ENCODE measurements at places on chromosomes 11 and 22.

DNA sequence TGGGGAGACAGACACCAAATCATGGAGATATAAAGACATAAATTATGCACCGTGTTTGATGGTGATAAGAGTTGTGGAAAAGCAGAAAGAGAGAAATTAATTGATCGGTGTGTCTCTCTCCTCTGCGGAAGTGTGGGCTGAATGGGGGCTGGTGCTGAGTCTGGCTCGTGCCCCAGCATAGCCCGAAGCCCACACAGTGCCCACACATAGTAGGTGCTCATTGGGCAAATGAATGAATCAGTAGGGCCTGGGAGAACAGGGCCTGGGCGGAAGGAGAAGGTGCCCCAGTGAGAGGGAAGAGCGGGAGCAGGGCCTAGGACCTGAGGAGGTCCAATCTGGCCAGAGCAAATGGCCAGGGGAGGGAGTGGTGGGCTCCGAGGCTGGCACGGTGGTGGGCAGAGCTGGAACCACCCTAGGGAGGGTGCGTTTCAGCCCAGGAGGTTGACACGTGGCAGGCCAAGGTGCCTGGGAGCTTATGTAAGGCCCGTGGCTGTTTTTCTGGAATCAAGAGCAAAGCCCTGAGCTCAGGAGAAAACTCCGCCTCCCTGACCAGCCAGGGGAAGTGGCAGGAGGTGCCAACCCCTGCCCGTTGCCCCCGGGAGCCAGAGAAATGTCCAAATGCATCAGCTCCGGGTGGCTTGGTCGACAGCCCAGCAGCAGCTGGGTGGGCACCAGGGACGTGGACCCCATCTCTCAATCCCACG lies 2.1 kb upstream of the CACNA1I start:
- DNase-seq, result no peak

DNA sequence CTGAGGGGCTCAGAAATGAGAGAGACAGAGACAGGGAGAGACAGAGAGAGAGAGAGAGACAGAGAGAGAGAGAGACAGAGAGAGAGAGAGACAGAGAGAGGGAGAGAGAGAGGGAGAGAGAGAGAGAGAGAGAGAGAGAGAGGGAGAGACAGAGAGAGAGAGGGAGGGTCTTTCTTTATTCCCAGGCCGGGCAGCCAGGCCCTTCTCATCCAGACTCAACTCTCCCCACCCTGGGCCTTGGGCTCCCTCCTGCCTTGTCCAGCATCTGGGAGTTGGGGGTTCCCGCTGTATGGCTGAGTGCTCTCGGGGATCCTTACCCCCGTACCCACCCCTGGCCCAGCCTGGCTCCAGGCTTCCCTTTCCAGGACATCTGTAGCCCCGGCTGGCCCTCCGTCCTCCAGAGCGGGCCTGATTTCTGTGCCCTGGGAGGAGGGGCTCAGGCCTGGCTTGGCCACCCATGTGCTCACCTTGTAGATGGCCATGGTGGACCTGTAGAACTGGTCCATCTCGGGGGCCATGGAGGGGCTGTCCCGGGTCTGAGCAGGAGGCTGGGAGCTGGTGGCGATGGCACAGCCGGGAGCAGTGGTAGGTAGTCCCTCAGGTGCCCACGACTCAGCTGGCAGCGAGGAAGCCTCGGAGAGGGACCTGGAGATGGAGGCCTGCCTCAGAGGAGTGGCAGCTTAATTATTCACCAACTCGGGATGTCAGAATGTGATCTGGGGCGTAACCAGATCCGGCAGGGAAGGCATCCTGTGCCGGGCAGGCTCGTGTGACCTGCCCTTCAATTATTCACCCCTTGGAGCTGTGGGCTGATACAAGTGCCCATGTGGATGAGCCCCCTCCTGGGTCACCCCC lies at the start of gene BAIAP2L2:
BAIAP2L2 (minus strand) TSS at position 677 of the 855 bp plus-strand sequence; CDS start at position 518, 159 bp downstream.
- DNase-seq, result no peak

DNA sequence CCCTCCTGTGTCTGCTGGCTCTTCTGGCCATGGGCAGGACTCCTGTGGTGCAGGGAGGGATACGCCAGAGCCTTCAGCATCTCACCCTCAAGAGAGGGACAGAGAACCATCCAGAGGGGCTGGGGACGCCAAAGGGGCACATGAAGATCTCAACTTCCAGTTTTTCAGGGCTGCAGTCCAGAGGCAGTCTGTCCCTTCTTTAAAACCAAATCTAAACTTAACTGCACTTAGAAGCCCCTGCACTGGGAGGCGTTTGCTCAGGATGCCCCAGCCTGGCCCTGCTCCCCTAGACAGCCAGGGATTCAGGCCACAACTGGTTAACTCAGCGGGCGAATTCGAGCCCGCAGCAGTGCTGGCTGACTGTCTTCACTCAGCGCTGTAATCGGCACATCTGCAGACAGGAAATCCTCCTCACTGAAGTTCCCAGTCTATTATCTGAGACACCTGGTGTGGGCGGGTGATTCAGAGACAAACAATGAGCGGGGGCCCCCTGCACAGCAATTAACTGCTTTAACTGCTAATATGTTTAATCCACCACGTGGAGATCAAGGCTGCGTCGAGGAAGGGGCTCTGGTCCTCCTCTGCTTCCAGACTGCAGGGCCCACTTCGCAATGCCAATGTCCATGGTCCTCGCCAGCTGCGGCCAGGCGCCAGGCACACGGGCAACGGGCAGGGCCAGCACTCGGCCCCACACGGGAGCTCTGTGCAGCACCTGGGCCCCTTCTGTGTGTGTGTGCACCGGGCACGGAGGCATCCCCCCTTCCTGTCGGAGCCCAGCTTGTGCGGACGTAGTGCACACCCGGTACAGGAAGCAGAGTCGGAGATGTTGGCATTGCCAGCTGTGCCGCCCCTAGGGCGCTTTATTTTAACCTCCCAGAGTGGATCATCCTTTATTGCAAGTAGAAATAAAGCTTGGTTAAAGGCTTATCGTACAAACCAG lies 36.9 kb upstream of the GNB1L start:
- DNase-seq, result peak; percentile 90

DNA sequence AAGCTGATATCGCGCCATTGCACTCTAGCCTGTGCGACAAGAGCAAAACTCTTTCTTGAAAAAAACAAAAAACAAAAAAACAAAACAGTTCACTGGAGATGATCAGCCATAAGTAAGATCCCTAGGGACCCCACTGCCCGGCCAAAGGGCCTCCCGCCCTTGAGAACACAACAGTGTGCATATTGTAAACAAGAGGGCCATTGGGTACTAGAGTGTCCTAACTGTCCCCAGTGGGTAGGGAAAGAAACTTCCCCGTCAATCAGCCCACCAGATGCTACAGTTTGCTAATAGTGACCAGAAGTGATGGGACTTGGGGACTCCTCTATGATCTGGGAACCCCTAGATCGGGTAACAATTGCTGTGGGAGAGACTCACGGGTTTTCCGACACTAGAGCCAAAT lies 3.7 kb upstream of the ACY3 start:
- no peak for DNase-seq

GRCh38 chr11:125935056-125935455 lies 10.8 kb upstream of the VSIG10L2 start:
- DNase-seq, result no peak

GRCh38 chr11:44927174-44927661 lies 23.5 kb downstream of the TP53I11 start:
- DNase-seq, result no peak

DNA sequence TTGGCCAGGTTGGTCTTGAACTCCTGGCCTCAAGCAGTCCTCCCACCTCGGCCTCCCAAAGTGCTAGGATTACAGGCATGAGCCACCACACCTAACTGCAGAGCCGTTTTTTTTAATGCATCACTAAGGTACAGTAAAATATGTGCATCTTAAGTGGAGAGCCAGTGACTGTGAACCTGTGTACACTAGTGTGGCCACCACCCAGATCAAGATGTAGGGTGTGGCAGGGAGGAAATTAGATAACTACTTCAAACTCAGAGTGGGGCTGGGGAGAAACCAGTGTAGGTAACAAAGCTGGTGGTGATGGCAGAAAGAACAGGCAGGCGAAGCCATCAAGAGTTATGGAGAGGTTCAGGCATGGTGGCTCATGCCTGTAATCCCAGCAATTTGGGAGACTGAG lies 14.4 kb downstream of the SNAP29 start:
- no peak for DNase-seq

GRCh38 chr11:113906038-113906437 lies 1.4 kb downstream of the HTR3B start:
- DNase-seq, result no peak

DNA sequence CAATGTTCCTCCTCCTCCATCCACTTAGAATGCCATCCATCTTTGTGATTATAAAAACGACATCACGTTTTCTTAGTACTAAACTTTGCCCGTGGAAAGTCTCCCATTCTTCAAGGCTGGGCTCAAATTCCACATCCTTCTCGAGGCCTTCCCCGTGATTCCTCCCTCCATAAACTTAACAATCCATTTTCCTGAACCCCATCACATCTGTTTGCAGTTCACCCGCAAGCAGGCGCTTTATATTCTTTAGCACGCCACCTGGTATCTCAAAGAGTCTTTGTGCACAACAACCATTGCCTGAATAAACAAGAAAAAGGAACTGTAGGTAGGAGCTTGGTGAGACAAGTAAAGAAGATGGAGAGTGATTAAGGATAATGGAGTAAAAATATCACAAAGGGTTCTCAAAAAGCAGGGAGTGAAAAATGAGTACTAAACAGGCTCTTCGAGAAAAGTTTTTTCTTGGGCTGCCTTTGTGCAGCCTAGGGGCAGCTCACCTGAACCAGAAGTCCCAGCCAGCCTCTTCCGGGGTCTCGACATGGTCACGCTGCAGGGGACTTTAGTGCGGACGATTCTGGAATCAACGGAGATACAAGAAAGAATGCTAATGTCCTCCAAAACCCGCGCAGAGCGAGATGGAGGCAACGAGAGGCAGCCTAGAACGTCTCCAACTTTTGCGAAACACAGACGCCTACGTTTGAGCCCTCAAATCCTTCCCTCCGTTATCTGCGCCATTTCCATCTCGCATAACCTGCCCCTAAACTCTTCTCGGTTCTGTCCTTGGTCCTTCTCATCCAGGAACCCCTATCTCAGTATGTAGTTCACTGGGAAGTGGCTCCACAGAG lies 585 bp downstream of the THYN1 start:
- DNase-seq, result no peak

- no peak for DNase-seq
These were observed 27.6 kb upstream of the LDLRAD3 start for GRCh38 chr11:35916270-35916669.
